ENCODE measurements at places on chromosomes 4 and X.

GRCh38 chrX:151896734-151897474 lies 15.8 kb upstream of the MAGEA4 start:
- DNase-seq, result no peak

- no peak for DNase-seq
Measured at GRCh38 chr4:14897217-14897616, 105.1 kb upstream of the CPEB2 start.

DNA sequence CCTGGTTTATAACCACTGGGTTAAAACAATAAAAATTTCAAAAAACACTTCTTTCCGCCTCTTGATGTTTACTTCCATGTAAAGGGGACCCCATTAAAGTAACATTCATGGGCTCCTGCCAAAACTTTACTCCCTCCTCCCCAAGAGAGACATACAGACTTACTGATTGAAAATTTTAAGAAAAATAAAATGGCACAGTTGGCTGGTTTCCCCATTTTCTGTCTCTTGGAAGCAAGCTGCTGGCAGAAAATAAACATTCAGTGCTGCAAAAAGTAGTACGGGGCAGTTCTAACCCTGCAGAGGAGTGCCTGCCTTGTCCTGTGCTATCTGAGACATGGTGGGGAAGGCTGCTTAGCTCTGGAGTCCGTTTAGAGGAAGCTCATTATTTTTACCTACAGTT lies 187.3 kb upstream of the INTU start:
- no peak for DNase-seq

DNA sequence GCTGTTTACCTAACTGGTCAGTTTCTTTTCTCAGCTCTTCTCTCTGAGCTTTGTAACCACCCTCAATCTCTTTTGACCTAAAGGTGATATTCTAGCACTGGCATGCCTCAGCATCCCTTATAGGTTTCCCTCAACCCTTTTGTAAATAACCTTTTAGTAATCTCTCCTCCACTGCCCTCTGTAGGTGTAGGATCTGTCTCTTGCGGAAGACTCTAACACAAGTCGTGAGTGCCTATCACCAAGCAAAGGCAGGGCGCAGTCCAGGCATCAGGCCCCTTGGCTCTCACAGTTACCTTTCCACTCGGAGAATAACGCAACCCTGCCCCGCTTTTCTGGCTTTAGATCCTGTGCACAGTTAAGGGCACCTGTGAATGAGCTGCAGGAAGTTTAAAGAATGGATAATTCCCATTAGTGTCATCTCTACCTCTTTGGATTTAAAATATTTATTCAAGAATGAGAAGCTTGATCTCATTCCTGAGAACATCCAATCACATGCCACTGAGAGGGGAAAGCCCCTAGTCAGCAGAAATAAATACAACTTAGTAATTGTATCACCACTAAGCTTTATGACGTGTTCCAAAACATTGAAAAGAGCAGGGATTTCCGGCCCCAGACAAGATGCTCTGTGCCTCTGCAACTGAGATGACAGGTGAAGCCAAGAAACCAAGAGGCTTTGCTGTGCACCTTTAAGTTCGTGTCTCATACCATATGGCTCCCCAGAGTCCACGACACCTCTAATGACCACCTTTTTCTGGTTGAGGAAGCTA lies 58.8 kb downstream of the SPINK2 start:
- DNase-seq, result no peak

DNA sequence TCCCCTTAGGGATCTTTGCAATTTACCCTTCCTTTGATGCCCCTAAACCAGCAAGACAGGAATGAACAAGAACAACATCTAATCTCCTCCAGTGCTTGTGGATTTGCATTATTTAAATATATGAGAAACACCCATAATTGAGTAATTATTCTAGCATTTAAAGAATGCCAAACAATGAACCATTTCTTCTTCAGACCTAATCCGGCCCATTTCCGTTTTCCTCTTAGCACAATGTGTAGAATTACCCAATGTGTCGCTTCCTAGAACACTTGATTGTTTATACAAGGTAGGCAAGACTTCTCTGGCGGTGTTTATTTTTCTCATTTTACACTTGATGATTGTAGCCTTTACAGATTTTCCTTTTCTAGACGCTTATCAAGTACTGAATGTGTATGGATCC lies 43.5 kb downstream of the CLDN34 start:
- no peak for DNase-seq

DNA sequence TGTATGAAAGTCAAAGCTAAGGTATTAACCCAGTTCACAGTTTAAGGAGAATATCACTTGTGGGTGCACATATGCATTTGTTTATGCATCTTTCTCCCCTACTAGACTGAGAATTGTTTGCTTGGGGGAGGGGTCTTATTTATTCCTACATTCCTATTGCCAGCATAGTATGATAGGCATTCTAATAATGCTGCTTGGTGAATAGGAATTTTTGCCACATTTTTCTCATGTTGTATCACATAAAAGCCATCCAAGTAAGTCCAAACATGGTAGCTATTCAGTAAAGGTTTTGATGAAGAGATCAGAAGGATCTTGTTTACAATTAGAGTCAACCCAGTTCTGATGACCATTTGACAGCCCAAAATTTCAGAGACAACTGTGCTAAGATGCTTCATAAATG lies 48.6 kb downstream of the ASB9 start:
- DNase-seq, result no peak

- DNase-seq, result no peak
Measured at GRCh38 chr4:149997881-149998421, 80.3 kb upstream of the DCLK2 start.

DNA sequence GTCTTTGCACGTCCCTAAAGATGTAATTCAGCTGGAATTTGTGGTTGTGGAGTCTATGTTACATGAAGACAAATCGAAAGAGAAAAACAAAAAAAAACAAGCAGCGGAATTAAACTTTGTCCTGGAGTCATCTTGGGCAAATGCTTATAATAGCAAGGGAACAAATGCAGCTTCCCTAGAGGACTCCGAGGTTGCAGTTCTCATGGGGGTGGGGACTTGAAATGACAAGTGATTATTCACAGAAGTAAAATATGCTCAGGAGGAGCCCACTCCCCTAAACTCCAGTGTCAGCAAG lies 362.4 kb downstream of the ARHGAP24 start:
- no peak for DNase-seq

DNA sequence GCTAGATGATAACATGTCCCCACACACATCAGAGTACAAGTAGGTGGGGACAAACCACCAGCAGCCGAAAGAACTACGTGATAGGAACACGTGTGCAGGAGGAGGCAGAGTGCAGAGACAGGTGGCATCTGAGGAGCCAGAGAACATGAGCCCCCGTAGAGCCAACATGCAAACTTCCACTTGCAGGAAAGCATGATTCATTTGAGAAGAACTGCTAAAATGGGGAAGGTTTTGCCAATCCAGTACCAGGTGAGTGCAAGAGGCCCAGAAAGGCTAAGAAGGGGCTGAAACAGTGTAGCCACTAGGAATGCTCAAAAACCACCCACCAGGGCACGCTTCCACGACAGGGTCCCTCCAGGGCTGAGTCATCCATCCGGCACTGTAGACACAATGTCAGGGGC lies 149.8 kb upstream of the TENM3 start:
- no peak for DNase-seq

DNA sequence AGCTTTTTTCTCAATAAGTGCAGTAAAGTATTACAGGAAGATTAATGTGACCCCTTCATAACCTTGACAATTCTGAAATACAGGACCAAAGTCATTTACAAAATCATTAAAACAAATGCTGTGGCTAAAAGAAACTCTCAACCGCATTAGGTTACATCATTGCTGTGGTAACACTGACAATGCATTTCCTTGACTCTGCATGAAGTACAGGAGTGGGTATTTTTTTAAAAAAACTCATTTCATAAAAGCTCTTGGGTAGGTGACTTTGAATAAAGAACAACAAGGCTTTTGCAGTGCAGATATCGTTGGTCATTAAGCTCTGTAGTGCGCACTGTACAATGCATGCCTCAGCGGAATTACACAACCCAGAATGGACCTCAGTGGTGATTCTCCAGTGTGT lies 23.4 kb upstream of the XK start:
- no peak for DNase-seq

DNA sequence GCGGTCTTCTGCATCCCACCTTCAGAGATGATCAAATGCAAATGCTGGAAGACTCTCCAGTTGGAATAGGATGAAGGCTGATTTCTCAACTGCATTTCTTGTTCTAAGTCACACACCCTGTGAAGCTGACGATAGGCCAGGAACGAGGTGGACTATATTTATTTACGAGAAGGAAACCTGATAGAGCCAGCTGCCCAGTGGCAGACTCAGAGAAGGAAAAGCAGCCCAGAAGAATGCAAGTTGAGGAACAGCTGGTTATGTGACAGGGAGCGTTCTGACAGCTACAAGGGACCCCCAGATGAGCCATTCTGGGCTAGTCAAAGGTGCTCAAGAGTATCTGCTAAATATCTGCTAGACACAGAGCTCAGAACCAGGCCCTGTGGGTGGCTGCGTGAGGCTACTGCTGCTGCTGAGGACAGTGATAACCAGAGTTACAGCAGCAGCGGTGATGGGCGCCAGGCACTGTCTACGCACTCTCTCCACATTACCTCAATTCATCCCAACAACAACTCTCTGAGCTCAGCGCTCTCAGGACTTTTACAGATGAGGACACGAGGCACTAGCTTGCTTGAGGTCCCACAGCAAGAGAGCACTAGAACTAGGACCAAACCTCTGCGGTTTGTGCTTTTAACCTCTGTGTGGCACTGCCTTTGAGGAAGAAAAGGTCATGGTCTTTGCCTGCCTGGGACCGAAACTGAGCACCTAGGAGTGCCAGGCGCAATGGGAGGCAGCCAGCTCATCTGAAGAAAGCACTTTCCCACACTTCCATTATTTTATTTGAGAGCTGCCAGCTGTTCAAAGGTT lies 69.0 kb downstream of the GATB start:
- no peak for DNase-seq

DNA sequence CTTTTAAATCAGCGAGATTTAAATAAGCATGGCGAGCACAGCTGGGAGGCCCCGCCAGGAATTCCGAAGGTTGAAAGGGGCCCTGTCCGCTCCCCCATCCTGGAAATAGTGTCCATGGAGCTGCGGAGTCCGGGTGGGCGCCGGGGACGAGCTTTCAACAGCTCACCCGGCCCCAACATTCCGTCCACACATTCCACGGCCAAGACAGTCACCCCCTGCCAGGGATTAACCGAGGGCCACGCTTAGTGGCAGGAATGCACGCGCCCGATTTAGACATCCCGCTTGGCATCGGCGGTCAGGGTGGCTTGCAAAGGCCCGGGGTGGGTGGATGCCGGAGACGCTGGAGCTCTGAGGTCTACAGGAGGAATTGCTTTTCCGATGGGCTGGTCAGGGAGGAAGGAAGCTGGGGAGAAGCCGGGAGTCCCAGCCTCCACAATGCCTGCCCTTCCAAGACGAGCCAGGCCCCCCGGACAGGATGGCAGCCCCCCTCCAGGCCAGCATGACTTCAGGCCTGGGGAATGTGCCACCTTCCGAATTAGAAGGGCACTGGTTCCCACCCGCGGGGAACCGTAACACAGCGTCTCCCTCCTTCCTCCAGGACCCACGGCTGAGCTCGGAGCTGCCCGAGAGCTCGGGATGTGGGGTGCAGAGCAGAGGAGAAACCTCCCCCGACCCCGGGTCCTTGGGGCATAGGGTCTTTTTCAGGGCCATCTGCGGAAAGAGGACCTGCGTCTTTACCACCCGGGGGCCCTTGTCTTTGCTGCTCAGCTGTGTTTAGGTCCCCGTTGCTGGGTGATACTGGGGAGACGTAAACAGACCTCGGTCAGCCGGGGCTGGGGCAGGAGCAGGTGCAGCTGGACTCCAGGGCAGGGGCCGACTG lies 26.9 kb upstream of the PPP2R3B start:
- no peak for DNase-seq

DNA sequence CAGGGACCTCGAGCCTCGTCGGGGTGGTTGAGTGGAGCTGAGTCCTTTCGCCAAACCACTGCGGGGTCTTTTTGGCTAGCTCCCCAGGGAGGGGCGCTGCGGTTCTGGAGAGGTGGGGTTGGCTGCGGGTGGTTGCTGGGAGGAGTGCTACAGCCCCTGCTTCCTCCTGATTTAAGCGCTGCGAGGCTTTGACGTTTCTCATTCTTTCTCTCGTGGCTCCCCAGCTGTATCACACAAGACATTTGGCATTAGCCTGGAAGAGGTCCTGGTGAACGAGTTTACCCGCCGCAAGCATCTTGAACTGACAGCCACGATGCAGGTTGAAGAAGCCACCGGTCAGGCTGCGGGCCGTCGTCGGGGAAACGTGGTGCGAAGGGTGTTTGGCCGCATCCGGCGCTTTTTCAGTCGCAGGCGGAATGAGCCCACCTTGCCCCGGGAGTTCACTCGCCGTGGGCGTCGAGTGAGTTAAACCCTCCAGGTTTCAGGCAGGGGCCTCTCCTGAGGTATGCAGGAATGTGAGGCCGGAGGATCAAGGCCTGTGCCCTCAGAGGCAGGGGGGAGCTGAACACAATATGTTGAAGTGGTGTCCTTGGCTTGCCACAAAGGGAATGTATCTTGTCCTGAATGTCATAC lies 25.5 kb downstream of the ARHGAP36 start:
- no peak for DNase-seq

- no peak for DNase-seq
Measured at GRCh38 chr4:142160509-142160908, 524.1 kb downstream of the IL15 start.

DNA sequence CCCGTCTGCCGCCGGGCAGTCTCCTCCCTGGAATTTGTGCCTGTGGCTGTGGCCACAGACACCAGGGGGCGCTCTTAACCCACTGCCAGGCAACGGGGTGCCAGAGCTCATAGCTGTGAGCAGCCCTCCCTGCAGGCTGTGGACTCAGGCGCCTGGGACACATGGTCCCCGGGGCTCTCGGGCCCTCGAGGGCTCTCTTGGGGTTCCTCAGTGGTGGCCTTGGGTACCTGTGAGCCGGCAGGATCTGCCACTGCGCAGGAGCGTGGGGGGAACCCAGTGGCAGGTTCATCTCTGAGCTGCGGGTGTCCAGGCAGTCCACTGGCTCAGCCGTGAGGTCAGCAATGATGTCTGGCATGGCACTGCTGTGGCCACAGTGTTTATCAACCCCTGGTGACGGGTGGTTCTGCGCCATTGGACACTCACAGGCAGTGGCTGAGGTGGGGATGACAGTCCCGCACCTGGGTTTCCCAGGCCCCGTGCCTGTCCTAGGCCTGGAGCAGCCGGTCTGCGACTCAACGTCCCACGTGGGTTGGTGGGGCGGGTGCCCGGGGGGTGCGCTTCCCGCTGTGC lies 37.2 kb downstream of the PCGF3 start:
- no peak for DNase-seq

DNA sequence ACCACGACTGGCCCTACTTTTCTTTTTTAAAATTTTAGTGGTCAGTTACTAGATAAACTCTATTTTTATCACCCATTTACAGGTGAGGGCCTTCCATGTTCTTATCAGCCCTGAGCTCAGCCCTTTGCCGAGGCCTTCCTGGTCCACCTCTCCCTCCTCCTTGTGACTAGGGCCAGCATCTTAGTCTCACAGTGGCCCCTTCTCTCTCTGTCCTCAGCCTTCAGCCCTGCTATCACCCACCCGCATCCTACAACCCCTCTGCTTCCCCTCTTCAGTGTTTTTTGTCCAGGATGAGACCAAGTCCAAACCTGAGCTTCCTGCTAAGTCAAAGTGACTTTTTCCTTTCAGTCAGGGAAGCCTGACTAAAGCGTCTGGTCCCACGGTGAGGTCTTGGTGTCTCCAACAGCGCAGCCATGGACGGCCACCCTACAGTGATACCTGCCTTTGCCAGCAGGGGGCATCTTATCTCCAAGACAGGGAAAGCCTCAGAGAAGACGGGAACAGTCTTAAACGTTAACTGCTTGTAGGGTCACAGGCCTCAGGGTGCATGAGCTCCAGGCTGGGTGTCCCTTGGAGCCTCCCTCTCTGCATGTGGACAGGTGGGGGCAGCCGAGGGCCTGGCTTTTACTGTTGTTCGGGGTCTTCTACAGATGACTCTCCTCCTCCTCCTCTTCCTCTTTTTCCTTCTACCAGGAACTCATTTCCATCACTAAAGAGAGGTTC lies 11.7 kb upstream of the GAGE10 start:
- DNase-seq, result no peak

GRCh38 chr4:139876337-139876941 lies 210.8 kb downstream of the MGST2 start:
- DNase-seq, result no peak

Data from left forelimb (tissue), 1 donor.